ENCODE measurements at places on chromosomes 11 and 22.

DNA sequence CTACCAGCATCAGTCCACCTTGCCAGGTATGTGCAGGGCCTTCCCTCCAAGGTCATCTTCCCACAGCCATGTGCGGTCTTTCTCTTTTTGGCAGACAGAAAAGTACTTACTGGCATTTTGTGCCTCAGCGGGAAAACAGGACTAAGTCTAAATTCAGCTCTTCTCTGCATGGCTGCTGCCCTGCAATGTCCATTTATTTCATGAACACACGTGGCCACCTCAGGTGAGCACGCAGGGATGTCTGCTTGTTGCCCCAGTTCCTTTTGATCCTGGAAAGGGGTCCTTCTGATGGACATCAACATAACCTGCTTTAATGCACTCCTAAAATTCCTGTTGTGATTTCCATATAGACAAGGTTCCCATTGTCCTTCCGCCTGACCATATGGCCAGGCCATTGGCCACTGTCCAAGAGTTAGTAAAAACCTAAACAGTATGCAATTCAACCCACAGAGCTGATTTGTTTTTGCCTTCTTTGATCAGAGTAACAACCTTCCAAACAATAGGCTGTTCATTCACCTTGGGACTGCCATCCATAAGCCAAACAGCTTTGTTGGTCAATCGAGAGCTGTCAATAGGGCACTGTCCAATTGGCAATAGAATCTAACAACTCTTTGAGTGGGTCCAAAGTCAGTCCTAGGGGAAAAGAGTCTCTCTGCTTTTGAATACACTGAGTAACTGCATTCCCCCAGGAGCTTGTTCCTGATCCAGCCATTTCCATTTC lies 5.9 kb downstream of the TREH start:
- DNase-seq: no peak

- DNase-seq: no peak
These were observed 2.0 kb downstream of the TOP3B start for GRCh38 chr22:21980547-21980946.

DNA sequence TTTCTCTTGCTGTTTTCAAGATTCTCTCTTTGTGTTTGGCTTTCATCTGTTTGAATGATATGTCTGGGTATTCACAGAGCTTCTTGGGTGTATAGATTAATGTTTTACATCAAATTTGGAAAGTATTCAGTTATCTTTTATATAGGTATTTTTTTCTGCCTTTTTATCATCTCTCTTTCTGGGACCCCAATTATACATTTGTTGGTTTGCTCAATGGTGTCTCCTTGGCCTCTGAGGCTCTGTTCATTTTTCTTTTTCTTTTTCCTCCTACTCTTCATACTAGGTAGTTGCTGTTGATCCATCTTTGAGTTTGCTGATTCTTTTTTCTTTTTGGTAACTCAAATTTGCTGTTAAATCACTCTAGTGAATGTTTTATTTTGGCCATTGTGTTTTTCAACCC lies 14.3 kb downstream of the PLAAT5 start:
- no peak for DNase-seq

GRCh38 chr22:24952837-24953383 lies 394 bp downstream of the KIAA1671 start:
- DNase-seq: no peak

DNA sequence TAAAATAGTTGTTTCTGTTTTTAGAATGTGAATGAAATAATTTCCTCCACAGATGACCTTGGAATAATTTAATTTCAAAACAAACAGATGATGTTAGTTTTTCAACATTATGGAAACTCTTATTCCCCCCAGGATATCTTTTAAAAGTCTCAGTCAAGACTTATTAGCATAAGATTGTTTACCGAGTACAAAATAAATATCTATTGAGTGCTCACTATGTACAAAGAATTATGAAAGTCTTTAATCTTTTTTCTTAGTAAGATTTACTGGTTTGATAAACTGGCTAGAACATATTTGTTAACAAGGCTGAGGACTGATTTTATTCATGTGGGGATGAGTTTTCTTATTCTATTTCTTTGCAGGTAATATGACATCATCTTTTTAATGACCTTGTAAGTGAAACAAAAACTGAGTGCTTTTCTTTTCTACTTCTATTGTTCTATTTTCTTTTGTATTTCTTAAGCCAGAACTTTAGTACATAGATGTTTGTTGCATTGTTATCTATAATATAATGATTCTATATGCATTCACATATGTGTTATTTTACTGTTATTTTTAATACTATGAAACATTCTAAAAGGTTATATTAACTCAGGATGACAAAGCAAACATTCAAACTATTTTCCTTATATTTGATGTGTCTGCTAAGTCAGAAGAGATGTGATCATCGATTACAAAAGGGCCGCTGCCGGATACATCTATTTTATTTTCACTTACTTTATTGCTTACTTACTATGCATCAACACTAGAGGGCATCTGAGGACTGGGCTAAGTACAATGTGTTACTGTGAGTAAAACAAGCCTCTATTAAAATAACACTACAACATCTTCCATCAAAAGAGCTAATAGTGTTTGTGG lies 111.0 kb upstream of the ARHGAP42 start:
- peak; percentile 11 for DNase-seq

GRCh38 chr11:103794262-103794661 lies 242.2 kb upstream of the DDI1 start:
- DNase-seq: no peak

DNA sequence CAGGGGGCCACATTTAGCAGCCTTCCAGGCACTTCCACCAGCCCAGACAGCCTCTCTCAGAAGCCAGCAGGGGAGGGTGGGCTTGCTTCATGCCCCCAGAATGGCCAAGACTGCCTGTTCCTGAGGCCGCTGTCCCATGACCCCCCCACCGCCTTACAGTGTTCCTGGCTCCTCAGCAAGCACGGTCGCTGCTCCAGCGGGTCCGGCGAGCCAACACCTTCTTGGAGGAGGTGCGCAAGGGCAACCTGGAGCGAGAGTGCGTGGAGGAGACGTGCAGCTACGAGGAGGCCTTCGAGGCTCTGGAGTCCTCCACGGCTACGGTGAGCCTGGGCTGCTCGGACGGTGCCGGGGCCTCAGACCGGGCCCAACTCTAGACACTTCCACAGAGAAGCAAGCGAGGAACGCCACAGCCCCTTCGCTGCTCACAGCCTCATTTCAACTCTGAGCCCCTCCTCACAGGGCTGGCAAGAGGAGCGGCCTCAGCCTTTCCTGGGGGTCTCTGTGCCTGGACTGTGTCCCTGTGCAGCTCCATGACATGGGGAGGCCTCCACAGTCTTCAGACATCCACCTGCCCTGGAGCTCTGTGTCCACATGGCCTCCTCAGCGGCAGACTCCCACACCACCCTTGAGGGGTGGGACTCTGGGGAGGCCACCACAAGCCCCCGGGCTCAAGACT lies 668 bp downstream of the F2 start:
- no peak for DNase-seq

DNA sequence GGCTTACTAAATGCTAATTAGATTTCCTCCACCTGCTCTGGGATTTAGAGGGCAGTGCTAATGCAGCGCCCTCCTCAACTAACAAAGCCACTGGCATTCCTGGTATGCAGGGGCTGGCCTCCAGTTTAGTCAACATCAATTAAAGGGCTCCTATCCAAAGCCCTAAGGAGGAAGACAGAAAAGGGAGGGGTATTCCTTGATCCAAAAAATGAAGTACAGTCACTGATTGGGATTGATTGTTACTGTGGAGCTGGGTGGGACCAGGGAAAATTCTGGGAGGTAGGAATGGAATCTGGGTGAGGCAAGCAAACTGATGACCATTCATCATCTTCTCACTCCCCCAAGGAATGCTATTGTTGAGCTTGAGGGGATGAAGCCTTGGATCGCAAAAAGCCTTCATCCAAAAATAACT lies 52.2 kb downstream of the GAB2 start:
- DNase-seq: no peak

DNA sequence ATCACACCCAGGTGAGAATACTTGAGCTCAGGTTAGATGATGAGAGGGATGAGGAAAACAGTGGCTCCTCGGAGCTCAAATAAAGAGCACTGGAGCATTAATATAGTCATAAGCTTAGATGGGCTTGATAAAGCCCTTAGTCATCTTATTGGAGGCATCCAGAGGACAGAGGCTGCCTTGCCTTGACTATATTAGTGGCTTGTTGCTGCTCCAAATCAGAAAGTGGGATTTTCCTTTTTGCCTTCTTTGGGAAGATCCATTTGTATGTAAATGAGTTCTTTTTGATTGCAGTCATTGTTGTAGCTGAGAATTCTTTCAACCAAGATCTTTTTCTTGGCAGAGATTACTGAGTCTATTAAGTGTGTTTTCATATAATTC lies 18.9 kb downstream of the ADM start:
- DNase-seq: no peak

- no peak for DNase-seq
These were observed 86.7 kb downstream of the OSBP2 start for GRCh38 chr22:30781271-30781875.

DNA sequence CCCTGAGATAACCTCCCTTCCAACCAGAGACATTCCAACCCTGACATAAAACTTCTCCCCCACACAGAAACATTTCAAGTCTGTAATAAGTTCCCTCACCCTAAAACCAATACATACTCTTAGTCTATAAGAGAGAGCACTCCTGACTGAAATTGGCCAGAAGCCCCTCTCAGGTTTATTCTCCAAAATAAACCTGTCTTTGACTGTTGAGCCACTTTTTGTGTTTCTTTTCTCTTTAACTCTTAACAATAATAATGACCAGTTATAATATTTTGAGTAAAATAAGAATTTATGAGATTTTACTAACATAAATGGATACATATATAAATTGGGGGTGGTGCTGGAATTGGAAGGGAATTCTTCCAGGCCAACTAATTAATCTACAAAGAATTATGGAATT lies 93.6 kb downstream of the GRM5 start:
- no peak for DNase-seq

DNA sequence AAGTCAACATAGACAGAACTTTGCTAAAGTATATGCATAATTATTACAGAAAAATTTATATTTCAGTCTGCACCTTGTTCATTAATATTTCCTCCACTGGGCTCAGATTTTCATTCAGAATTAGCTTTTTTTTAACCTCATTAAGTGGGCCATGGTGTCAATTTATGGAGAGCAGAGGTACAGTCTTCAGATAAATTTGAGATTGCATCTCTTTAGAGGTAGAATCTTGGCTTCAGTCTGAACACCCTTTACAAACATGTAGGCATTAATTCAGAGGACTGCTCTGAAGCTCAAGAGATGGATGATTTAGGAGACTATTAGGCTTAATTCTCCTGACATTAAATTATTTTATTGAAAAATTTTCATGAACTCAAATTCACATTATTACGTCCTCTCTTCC lies 3.4 kb upstream of the HBB start:
- DNase-seq: no peak

GRCh38 chr11:3095712-3096361 lies 38.6 kb upstream of the CARS1 start:
- DNase-seq: no peak

- no peak for DNase-seq
These were observed 1469.0 kb downstream of the LRRC4C start for GRCh38 chr11:39990421-39990831.

GRCh38 chr11:17921659-17922415 lies 91.0 kb downstream of the SERGEF start:
- DNase-seq: no peak

- DNase-seq: no peak
These were observed 86.5 kb upstream of the GALNT18 start for GRCh38 chr11:11708256-11708655.

GRCh38 chr11:64090806-64091516 lies 55.2 kb downstream of the FLRT1 start:
- DNase-seq: no peak

- DNase-seq: no peak
These were observed 231.0 kb upstream of the SORL1-AS1 start for GRCh38 chr11:121683791-121684190.

Data from CD4-positive, alpha-beta T cell treated with Interleukin-21 for 1 hour (primary cell).